Caco-2 (cell line): ENCODE measurements at places on chromosomes 16 and 17.
A peak's percentile ranks its signal among the peaks of the same experiment; 100 is the strongest.

GRCh38 chr17:72117535-72118334 is 3.1 kb upstream of the SOX9 start:
- DNase-seq, result no peak

- DNase-seq, result peak; percentile 46
These were observed 13.9 kb downstream of the CYB561 start for GRCh38 chr17:63431939-63432804.

DNA sequence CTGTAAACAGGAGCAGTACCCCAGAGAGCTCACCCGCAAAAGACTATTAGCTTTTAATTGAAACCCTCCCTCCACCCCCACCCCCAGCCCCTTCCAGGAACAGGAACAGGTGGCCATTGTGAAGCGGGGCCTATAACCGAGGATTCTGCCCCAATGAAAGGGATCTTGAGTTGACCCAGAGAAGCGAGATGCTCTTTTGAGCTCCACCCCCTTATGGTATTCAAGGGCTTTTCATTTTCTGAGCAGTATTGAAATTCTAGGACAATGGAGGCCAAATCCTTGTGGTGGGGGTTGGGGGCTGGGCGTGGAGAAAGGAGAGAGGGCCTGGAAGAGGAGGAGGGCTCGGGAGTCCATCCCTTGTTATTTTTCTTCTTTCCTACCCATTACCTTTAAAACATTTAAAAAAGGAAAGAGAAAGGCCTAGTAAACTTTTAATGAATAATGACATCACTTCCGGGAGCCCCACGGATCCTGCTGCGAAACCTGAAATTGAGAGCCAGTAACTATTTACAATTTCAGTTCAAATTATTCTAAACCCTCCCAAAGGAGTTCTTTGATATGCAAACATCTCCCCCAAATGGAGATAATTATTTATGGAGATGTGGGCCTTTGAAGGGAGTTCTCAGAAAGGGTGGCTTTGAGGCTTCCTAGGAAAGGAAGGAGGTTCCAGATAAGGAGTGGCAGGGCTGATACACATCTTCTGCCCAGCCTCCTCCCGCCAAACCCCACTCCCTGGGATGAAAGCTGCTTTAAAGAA is 30.5 kb downstream of the HS3ST3B1 start:
- no peak for DNase-seq

DNA sequence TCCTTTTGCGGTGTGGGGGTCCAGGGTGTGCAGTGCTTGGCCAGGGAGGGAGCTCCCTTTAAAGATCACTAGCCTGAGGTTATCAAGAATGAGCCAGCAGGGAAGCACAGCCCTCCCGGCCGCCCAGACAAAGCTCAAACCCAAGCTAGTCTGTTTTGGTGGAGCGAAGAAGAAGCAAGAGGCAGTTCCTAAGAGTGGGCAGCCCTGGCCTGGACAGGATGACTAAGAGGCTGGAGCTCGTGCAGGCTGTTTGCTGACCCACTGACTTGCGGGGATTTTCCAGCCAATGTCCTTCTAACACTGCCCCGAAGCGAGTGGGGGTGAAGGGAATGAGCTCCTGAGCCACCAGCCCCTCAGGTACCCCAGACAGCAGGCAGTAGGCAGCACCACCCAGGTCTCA is 134.4 kb downstream of the COPRS start:
- DNase-seq, result no peak

DNA sequence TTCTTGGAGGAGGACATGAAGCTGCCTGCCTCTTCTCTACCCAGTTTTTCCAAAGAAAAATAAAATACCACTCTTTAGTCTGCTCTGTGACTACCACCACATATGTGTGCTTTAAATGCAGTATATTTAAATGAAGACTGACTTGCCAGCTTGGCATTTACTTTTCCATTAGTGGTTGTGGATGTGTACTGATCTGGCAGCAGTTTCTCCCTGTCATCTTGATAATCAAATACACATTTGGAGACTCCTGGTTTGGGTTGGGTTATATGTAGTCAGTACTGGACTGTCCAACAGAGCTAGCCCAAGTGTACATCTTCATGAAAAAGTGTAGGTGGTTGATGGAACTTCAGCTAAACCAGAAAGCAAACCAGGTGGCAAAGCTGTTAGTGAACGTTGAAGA is 19.9 kb downstream of the COX10 start:
- no peak for DNase-seq

- no peak for DNase-seq
These were observed 793.7 kb upstream of the EEF2KMT start for GRCh38 chr16:5891296-5891695.

GRCh38 chr16:69176033-69176800 is 10.7 kb upstream of the SNTB2 start:
- no peak for DNase-seq

DNA sequence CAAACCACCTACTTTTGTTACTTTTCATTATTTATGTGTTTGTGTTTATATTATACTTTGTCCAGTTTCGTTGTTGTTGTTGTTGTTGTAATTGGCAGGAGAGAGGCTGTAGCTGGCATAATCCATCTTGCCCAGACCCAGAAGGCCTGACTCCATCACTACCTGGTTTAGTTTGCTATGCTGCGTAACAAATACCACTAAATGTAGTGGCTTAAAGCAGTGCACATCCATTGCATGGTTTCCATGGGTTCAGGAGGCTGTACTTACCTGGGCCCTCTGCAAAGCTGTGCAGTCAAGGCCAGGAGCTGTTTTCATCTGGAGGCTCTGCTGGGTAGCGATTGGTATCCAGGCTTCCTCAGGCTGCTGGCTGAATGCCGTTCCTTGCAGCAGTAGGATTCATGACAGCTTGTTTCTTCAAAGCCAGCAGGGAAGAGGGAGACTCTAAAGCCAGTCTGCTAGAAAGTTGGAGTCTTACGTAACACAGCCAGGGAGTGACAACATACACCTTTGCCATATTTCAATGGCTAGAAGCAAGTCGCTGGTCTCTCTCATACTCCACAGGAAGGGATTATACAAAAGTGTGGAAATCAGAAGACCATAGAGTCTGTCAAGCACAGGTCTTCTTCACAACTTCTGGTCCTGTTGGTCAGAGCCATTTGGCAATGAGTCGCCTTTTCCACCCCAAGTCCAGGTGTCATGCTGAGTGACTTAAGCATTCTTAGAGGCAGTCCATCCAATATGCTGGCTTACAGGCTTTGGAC is 41.1 kb downstream of the TNRC6C start:
- peak; percentile 12 for DNase-seq

- DNase-seq, result no peak
These were observed 19.9 kb downstream of the GAS7 start for GRCh38 chr17:10178506-10178991.

DNA sequence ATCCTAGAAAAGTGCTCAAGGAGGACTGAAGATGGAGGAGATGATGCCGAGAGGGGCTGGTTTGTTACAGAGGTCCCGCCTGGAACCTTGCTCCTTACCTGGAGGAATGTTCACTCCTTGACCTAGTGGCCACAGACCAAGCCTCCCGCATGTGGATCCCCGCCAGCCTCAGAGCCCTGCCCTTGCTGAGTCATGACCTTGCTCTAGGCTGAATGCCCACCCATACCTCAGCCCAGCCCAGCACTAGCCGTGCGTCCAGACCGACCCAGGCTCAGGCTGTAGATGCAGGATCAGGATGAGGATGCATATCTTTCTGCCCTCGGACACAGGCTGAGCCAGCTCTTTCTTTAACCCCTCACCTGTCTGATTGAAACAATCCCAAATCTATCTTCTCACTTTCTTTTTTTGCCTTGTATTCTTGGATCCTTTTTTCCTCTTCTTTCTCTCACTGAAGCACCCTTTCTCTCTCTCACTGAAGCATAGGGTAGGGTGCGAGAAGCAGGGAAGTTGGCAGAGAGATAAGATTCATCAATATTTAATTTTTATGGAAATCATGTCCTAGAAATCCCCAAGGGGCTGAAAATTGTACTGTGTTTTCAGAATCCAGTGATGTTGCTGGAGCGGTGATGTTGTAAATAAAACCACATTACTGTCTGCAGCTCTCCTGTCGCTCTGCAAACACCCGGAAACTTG is 34.9 kb downstream of the WSCD1 start:
- DNase-seq, result no peak

- DNase-seq, result peak; percentile 68
These were observed 1.1 kb upstream of the TFAP4 start for GRCh38 chr16:4273858-4274311.
